Pulmonary artery endothelial cell (primary cell): ENCODE measurements at places on chromosomes 16 and 17. TPM values are rescaled to one million over a fixed set of nuclear protein-coding genes. Genes with fewer than 3 reads are reported as not detected.

- no peak for DNase-seq
These were observed 12.8 kb downstream of the CDH16 start for GRCh38 chr16:66905633-66906539.

GRCh38 chr17:63946440-63947363, 14.6 kb upstream of the CD79B start:
- no peak for DNase-seq

GRCh38 chr17:5045496-5045895, 10.3 kb upstream of the SLC52A1 start:
- DNase-seq: no peak

GRCh38 chr16:58021661-58022551, 3.6 kb upstream of the MMP15 start:
- DNase-seq: no peak

DNA sequence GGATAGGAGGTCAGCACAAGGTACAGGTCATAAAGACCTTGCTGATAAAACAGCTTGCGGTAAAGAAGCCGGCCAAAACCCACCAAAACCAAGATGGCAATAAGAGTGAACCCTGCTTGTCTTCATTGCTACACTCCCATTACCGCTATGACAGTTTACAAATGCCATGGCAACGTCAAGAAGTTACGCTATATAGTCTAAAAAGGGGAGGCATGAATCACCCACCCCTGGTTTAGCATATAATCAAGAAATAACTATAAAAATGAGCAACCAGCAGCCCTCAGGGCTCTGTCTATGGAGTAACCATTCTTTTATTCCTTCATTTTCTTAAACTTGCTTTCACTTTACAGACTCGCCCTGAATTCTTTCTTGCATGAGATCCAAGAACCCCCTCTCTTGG, 1.0 kb upstream of the HSBP1 start:
- no peak for DNase-seq

GRCh38 chr16:57679767-57680482, 11.8 kb downstream of the ADGRG3 start:
- DNase-seq: no peak

DNA sequence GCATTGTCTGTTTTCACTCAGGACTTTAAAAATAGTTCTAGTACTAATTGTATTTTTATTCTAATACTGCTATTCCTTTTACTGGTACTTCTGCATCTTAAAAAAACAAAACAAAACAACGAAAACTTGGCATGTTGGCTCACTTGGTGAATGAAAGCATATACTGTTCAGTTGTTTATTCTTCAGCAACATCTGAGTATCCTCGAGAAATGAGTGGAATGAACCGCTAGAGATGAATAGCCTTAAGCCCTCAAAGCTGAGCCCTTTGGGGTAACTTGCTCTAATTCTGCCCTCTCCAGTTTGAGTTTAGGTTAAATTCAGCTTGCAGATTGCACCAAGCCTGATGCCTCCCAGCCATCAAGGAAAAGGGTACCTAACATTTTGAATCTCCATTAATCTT, 126.5 kb downstream of the WWOX start:
- DNase-seq: no peak

GRCh38 chr17:55284944-55285339, 20.2 kb downstream of the HLF start:
- DNase-seq: no peak

DNA sequence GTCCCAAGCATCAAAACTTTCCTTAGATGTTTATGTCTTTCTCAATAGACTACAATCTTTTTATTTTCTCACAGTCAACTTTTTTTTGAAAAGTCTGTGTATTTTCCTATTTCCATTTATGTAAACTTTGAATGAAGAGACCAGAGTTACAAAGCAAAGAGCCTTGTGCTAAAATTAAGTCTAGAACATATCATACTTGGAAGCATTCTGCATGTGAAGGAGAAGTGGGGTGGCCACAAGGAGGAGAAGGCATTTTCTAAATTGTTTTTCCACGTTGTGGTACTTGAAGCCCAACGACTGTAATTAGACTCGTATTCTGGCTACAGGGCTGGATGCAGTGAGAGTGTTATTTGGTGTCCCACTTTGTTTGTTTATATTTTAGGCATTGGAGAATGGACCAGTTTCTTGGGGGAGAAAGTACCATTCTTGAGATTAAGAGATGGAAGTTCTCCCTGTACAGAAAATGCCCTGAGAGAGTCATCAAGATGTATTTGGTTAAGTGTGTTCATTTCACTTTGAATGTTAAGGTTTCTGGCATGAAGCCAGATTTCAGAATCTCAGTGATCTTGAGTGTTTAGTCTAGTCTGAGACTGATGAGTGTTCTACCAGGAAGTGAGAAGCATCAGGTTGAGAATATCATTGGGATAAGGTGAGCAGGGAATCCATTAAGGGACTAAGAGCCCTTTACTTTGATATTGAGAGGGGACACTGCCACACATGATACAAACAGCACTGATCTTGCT, 71.6 kb downstream of the MAP2K6 start:
- no peak for DNase-seq

DNA sequence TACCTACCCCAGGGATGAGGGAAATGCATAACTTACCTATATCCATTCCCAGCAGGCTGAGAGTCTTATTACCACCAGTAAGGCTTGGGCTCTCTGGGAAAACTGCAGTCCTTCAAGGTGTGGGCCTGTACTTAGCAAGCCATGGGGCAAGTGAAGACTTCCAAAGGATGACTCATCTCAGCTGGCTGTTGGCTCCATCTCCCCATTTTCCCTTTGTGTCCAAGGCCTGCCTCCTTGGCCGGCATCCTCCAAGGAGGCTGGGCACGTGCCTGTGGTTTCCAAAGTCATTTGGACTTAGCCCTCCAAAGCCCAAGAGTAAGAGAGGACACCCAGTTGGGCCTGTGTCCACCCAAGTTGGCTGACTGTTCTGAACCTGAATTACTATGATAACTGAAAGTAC, 89.8 kb downstream of the TMEM100 start:
- no peak for DNase-seq

DNA sequence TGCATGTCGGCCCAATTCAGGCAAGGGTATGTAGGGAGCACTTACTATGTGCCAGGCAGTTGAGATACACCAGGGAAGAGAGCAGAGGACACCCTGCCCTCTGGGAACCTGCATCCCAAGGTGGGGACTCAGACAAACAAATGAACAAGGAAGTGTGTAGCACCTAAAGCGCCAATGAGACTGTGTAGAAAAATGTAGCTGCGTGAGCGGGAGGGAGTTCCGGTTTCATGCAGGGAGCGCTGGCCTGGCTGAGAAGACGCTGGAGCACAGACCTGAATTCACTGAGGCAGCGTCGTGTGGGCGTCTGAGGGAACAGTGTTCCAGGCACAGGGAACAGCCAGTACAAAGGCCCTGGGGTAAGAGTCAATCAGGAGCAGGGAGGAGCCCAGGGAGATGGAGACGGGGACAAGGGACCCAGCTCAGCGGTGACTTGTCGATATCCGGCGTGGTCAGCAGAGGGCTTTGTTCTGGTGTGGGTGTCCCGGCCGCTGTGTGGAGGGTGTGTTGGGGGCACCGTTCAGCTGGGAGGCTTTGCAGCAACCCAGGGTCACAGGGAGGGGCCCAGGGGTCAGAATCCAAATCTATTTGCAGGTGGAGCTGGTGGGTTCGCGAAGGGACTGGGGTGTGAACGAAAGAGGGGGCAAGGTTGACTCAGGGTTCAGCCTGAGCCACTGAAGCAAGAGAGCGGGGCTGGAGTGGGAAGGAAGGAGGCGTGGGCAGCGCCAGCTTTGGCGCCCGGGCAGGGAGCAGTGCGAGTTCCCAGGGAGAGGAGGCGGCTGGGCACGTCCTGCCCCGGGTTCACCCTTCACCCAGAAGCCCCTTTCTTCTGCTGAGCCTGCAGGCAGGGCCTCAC, 17.8 kb upstream of the OSGIN1 start:
- DNase-seq: no peak

- DNase-seq: no peak
These were observed 41.5 kb downstream of the NDEL1 start for GRCh38 chr17:8477171-8477570.

DNA sequence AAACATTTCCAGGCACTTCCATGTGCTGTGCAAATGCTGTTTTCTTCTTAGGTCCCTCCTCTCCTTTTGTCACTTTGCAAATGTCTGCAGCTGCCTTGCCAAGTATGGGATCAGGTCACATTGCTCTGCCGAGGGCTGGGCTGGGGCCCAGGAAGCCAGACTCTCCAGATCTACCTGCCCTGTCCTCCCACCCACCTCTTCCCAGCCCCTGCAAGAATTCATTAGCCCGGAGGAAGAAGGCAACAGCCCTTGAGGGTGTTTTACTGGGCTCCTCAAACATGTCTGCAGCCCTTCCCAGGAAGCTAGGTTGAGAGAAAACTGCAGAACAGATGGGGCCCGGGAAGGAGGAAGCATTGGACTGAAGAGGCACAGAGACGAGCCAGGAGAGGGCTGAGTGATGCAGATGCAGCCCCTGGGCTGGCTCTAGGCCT, 47.1 kb downstream of the WSB1 start:
- DNase-seq: no peak

GRCh38 chr16:48999044-48999443, 282.6 kb downstream of the CBLN1 start:
- DNase-seq: no peak

DNA sequence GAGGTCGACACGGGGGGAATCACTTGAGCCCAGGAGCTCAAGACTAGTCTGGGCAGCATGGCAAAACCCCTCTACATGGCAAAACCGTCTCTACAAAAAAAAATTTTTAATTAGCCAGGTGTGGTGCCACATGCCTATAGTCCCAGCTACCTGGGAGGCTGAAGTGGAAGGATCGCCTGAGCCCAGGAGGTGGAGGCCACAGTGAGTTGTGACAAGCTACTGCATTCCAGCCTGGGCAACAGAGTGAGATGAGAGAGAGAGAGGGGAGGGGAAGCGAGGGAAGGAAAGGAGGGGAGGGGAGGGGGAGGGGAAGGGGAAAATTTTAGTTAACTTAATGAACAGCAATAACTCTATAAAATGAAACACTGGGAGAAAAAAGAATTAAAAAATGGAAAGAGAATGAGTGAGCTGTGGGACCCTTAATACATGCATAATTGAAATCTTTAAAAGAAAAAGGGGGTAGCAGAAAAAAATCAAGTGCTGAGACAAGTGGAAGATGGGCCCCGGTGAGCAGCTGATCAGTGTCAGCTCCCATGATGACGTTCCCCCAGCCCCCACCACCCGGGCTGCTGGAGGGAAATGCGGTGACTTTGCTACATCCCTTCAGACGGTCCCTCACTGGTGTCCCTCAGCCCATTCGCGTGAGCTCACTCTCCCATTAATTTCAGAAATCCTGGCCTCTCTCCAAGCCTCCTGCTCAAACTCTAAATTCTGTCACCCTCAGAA, 2.7 kb downstream of the ASGR2 start:
- no peak for DNase-seq

GRCh38 chr16:67749436-67750078, 30.4 kb upstream of the GFOD2 start:
- no peak for DNase-seq

DNA sequence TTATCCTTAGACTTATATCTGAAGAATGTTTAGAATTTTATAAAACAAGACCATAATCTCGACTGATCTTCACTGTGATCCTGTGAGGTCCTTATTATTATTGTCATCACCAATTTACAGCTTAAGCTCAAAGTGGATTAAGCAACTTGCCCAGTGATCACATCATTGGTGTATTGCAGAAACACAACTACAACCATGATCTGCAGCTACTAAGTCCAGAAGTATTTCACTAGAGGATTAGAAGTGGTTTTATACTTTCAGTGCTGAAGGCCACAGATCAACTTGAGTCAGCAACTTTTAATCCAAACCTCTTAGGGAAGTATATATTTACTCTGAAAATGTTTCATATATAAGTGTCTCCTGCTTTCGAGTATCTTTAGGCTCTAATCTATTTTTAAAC, 624.3 kb upstream of the SOX9 start:
- DNase-seq: no peak

DNA sequence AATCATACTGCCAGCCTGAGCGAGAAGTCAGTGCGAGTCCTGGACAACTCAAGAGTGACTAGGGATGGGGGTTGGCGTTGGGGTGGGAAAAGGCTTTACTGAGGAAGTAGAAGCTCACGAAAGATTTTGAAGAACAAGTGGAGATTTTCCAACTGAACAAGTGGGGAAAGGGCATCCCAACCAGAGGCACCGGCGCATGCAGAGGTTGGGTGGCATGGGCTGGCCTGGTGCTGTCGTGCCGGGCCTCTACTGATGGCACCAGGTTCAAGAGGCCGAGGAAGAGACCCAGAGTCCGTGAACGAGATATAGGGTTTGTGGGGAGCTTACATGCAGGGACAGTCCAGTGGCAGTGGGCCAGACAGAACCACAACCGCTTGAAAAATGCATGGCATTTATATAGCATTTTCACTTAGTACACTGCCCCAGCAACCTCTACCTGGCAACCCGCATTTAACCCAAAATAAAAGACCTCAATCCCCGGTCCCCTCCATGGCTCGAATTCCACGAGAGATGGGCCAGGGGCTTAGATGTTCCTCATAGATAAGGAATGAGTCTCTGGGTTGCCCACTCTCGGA, 7.7 kb upstream of the ITGA3 start:
- no peak for DNase-seq

DNA sequence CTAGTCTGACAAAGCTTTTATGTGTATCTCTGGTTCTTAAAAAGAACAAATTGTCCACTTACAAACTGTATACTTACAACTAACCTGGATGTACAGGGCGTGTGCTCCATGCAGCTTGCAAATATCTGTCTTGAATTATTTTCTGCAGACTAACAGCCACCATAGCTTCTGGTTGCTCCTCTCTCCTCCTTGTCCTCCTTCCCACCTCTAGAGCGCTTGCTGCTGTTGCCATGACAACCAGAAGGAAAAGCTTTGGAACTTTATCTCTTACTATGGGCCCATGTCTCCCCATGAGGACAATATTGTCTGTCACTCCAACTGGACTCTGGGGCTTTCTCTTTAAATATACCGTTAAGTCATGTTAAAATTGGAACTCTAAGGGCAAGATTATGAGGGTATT, 71.5 kb upstream of the DHX40 start:
- no peak for DNase-seq

Gene CFAP119
- total RNA-seq: 1.3 and 1.6 TPM in 2 replicates

Gene HYDIN
- total RNA-seq: 0.07 TPM in 1 of 2 replicates, not detected in the other

Gene GRAPL
- 7.3 and 11.9 TPM in 2 replicates for total RNA-seq

Gene HIGD1B
- total RNA-seq: not detected in 2 replicates

Gene CCDC200
- total RNA-seq: not detected in 2 replicates

Gene ZNF652
- total RNA-seq: 7.2 and 8.4 TPM in 2 replicates

Gene PRAC1
- not detected in 2 replicates for total RNA-seq

Gene PRSS22
- total RNA-seq: not detected in 2 replicates

Gene DHX58
- total RNA-seq: 9.6 TPM in 2 replicates

Gene TTYH2
- 0.79 and 1.1 TPM in 2 replicates for total RNA-seq

Gene TNP2
- not detected in 2 replicates for total RNA-seq

Gene OSGIN1
- total RNA-seq: 1.7 and 2.8 TPM in 2 replicates

Gene TEKT3
- total RNA-seq: not detected in 2 replicates

Gene PERCC1
- not detected in 2 replicates for total RNA-seq
